ENCODE measurements at places on chromosomes 12 and 14. TPM values are rescaled to one million over a fixed set of nuclear protein-coding genes. Genes with fewer than 3 reads are reported as not detected.

PMCH gene
- total RNA-seq, result not detected

RFLNA gene
- total RNA-seq, result 0.19 TPM

SLCO1B1 gene
- not detected for total RNA-seq

INSM2 gene
- total RNA-seq, result not detected

DNA sequence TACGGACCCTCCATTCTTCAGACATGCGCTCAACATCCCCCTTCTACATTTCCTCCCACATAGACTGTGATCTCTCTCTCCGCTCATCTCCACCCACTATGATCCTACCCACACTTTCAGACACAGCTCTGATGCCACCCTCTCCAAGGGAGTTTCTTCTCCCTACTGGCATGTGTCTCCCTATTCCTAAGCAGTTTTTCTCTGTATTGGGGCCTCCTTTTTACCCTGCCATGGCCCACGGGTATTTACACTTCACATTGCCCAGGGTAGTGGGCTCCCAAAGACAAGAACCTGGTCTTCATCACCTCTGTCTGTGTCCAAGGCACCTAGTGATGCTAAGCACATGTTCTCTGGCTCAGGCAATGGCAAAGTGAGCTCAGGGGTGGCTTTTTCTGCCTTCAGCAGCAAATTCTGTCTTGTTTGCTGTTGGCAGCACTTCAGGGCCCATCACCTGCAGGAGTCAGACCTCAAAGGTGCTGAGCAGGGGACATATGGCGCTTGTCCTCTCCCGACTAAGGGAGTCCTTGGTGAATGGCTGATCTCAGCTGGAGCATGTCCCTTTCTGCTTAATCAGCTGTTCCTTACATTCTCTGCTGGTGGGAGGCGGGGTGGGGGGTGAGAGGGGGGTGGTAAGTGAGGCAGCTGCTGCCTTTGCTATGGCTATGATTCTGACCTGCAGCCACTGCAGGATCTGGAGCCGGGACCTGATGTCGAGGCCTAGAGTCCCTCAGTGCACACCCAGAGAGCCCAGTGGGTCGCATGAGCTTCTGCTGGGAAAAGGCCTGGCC, 256.8 kb downstream of the PCNX1 start:
- no peak for DNase-seq

All from Right ventricle myocardium inferior (tissue), 1 donor.